ENCODE measurements at places on chromosomes 3 and 15. TPM values are rescaled to one million over a fixed set of nuclear protein-coding genes. Genes with fewer than 3 reads are reported as not detected.

CTXN2 gene
- not detected for total RNA-seq

GALNT15 gene
- not detected for total RNA-seq

GOLGA8N gene
- total RNA-seq, result 36.9 TPM

CAV3 gene
- not detected for total RNA-seq

OSTN gene
- not detected for total RNA-seq

CCDC54 gene
- not detected for total RNA-seq

GREM1 gene
- total RNA-seq, result not detected

PRKCD gene
- total RNA-seq, result 20.5 TPM

AMOTL2 gene
- total RNA-seq, result not detected

GPR160 gene
- total RNA-seq, result 7.4 TPM

CCDC174 gene
- total RNA-seq, result 18.5 TPM

PRSS50 gene
- total RNA-seq, result not detected

MCTP2 gene
- total RNA-seq, result 26.9 TPM

TGM5 gene
- 0.31 TPM for total RNA-seq

SOX14 gene
- not detected for total RNA-seq

GPR62 gene
- total RNA-seq, result not detected

PPP1R14D gene
- total RNA-seq, result not detected

ETFA gene
- 108 TPM for total RNA-seq

RTP3 gene
- not detected for total RNA-seq

QTRT2 gene
- 35.0 TPM for total RNA-seq

CPNE9 gene
- not detected for total RNA-seq

GOLGA8J gene
- 0.34 TPM for total RNA-seq

GOLGA8Q gene
- total RNA-seq, result 6.1 TPM

BLOC1S6 gene
- total RNA-seq, result 32.9 TPM

PIGBOS1 gene
- total RNA-seq, result 12.2 TPM

TIPARP gene
- 34.2 TPM for total RNA-seq

TOMM70 gene
- total RNA-seq, result 43.8 TPM

KLF15 gene
- total RNA-seq, result not detected

GABRB3 gene
- 0.13 TPM for total RNA-seq

CCR3 gene
- total RNA-seq, result 0.37 TPM

DISP2 gene
- 0.82 TPM for total RNA-seq

ALDH1L1 gene
- total RNA-seq, result not detected

SLC6A11 gene
- total RNA-seq, result not detected
